Esophagus (tissue), 2 donors: ENCODE measurements at places on chromosomes 12 and 14. TPM values are rescaled to one million over a fixed set of nuclear protein-coding genes. Genes with fewer than 3 reads are reported as not detected.

RBM19 gene
- polyA plus RNA-seq: 18.5 TPM

RHOJ gene
- 2.5 TPM for polyA plus RNA-seq

SLC7A8 gene
- polyA plus RNA-seq: 33.4 TPM

KLHL33 gene
- polyA plus RNA-seq: 0.07 TPM

ZFHX2 gene
- polyA plus RNA-seq: 0.12 TPM

OXA1L gene
- polyA plus RNA-seq: 88.9 TPM
